ENCODE measurements at places on chromosomes 5 and 9. TPM values are rescaled to one million over a fixed set of nuclear protein-coding genes. Genes with fewer than 3 reads are reported as not detected.

Gene CARTPT
- not detected for total RNA-seq

Gene COMMD10
- 35.8 TPM for total RNA-seq

DNA sequence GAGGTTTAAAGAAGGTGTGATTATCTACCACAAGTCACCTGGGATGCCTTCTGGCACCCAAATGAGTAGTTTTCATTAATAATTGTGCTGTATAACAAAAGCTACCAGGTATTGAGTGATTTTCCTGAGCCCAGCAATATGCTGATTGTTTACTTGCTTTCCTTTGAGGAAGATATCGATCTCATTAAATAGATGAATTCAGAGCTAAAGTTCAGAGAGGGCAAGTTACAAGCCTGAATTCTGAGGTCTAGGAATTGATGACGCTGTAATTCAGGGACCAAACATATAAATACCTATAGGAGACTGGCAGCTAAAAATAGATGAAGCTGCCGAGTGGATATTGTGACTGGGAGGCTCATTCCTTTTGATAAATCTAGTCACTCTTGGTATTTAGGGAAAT is 1.1 kb downstream of the ERCC6L2 start:
- H3K36me3 ChIP-seq = no peaks in the 10 kb centered on the region
- H3K27ac ChIP-seq = no peak overlapping the region
- H3K4me1 ChIP-seq = peaks cover 2% of the 10 kb centered on the region
- H3K27me3 ChIP-seq = no peaks in the 10 kb centered on the region
- H3K4me3 ChIP-seq = no peak overlapping the region

GRCh38 chr5:144328494-144328893 is 157.8 kb downstream of the KCTD16 start:
- no peak overlapping the region for H3K27ac ChIP-seq
- H3K27me3 ChIP-seq = no peaks in the 10 kb centered on the region
- DNase-seq = no peak
- H3K4me3 ChIP-seq = no peak overlapping the region

- H3K36me3 ChIP-seq = no peaks in the 10 kb centered on the region
- H3K4me1 ChIP-seq = peaks cover 2% of the 10 kb centered on the region
- no peak overlapping the region for H3K4me3 ChIP-seq
- no peak overlapping the region for H3K27ac ChIP-seq
- no peaks in the 10 kb centered on the region for H3K27me3 ChIP-seq
Observed at GRCh38 chr5:72658161-72658560, 151.0 kb upstream of the ZNF366 start.

DNA sequence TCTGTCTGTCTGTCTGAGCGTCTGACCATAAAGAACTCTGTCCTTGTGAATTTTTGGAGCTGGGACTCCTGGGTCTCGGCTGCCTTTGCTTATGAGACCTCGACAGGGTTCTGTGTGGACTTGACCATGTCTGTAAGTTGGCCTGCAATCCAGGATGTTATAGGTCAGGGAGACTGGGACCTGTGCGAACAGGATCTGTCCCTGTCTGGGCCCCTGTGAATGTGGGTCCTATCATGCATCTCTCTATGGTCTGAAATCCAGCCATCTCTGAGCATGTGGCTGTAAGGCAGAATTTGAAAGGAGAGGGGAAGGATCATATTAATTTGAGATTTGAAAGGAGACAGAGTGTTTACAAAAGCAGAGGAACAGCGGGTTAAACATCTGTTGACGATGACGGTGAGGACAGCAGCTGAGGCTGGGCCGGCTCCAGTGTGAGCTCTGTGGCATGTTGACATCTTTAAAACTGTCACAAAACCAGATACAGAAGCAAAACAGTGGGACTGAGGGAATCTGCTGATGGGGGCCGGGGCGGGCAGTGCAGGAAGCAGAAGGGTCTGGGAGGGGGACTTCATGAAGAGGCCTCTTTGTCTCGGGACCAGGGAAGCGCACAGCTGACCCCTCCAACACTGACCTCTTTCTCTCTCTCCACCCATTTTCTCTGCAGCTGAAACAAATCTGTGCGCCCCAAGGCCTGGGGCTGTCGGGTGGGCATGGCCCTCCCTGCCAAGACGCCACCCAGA is 19.1 kb upstream of the MVB12B start:
- H3K36me3 ChIP-seq = no peaks in the 10 kb centered on the region
- no peaks in the 10 kb centered on the region for H3K4me1 ChIP-seq
- H3K27ac ChIP-seq = no peak overlapping the region
- H3K27me3 ChIP-seq = peaks cover 44% of the 10 kb centered on the region

DNA sequence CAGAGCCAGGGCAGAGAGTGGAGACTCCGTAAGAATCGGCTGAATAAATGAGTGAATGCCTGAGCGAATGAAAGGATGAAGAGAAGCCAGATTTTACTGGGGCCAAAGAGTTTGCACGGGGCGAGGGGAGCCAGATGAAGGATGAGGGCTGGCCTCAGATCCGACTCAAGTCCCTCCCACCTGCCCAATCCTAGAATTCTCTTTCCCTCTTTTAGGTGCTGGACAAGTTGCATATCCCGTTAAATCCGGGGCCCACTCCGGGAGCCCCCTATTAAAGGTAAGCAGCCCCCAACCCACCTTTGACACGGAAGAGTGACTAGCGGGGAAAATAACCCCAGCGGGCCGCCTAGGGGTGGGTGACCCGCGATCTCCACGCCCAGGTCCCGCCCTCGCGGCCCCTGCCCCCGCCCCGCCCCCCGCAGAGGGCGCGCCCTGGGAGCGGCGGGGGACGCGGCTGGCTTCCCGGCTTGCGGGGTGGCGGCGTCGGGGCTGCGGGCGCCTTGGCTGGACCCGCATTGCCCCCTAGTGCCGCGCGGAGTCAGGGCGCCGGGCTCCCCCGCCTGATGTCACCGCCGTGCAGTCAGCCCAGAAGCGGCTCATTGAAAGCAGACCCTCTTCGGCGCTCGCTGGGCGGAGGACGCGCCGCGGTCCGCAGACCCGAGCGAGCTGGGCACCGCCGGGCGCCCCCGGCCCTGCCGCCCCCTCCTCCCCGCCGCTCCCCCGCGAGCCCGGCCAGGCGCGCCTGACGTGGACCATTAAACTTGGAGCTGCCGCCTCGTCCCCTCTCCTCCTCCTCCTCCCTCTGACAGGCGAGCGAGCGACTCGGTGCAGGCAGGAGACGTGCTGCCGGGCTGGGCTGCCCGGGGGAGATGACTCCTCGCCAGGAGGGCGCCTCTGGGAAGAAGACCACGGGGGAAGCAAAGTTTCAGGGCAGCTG is at the start of gene ADRA1B:
TSS of gene ADRA1B (plus strand) at position 579 of the 937 bp plus-strand sequence. CDS start 424 bp downstream, outside the sequence.
- peak within 1 kb of the TSS; percentile 40 for H3K4me3 ChIP-seq
- no peaks in the 10 kb centered on the region for H3K27me3 ChIP-seq
- no peaks in the 10 kb centered on the region for H3K36me3 ChIP-seq
- peaks cover 16% of the 10 kb centered on the region for H3K4me1 ChIP-seq

GRCh38 chr9:107992271-107992670 is 502.7 kb upstream of the KLF4 start:
- H3K4me3 ChIP-seq = no peak overlapping the region
- no peak overlapping the region for H3K27ac ChIP-seq
- no peaks in the 10 kb centered on the region for H3K27me3 ChIP-seq
- no peak for DNase-seq

- no peak for DNase-seq
- H3K27me3 ChIP-seq = no peaks in the 10 kb centered on the region
- H3K4me1 ChIP-seq = no peaks in the 10 kb centered on the region
- H3K36me3 ChIP-seq = peaks cover 45% of the 10 kb centered on the region
- no peak overlapping the region for H3K4me3 ChIP-seq
- H3K27ac ChIP-seq = no peak overlapping the region
Observed at GRCh38 chr5:32099486-32100035, 74.6 kb downstream of the GOLPH3 start.

DNA sequence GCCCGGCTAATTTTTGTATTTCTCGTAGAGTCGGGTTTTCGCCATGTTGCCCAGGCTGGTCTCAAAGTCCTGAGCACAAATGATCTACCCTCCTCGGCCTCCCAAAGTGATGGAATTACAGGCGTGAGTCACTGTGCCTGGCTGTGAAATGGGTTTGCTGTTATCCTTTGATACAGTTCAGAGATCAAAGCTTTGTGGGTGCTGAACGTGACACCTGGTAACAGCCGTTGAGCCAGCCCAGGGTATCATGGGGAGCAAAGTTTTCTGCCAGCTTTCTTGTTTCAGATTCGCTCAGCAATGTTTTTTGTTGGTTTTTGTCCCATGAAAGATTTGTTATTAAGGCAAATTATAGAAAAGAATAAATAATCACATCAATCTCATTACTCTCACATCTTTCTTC is 68.9 kb upstream of the LPAR1 start:
- no peaks in the 10 kb centered on the region for H3K36me3 ChIP-seq
- no peak overlapping the region for H3K4me3 ChIP-seq
- H3K27me3 ChIP-seq = no peaks in the 10 kb centered on the region
- no peak overlapping the region for H3K27ac ChIP-seq
- no peak for DNase-seq

DNA sequence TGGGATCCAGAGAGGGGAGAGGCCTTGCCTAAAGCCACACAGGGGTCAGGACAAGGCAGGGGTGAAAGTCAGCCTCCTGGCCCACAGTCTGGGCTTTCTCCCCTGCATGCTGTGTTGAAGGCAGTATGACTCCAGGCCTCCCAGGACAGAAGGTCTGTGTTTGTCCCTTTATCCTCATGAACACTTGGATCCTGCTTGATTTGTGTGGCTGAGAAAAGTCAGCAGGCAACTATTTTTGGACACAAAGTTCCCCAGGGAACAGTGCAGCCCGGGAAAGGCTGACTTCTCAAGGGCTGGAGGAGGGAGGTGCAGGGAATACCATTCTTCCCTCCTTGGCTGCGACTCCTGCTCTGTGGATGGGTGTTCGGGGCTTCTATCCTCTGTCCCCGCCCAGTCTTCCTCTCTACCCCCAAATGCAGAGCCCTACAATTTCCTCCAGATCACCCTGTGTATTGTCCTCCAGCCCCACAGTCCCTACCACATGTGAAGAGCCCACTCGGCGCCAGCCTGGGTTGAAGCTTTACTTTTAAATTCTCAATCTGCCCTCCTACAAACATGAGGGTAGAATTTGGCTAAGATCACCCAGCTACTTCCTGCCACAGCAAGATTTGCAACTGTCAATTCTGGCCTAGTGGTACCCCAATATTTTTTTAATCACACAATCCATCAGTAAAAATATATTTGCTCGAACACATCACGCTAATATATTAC is 4.1 kb downstream of the AKNA start:
- H3K4me1 ChIP-seq = peaks cover 35% of the 10 kb centered on the region
- peaks cover 11% of the 10 kb centered on the region for H3K36me3 ChIP-seq
- peak; percentile 50 for DNase-seq
- H3K4me3 ChIP-seq = no peak overlapping the region

- H3K27me3 ChIP-seq = no peaks in the 10 kb centered on the region
- H3K4me3 ChIP-seq = no peak overlapping the region
- no peak for DNase-seq
Observed at GRCh38 chr5:123448017-123448617, 24.9 kb upstream of the CEP120 start.

DNA sequence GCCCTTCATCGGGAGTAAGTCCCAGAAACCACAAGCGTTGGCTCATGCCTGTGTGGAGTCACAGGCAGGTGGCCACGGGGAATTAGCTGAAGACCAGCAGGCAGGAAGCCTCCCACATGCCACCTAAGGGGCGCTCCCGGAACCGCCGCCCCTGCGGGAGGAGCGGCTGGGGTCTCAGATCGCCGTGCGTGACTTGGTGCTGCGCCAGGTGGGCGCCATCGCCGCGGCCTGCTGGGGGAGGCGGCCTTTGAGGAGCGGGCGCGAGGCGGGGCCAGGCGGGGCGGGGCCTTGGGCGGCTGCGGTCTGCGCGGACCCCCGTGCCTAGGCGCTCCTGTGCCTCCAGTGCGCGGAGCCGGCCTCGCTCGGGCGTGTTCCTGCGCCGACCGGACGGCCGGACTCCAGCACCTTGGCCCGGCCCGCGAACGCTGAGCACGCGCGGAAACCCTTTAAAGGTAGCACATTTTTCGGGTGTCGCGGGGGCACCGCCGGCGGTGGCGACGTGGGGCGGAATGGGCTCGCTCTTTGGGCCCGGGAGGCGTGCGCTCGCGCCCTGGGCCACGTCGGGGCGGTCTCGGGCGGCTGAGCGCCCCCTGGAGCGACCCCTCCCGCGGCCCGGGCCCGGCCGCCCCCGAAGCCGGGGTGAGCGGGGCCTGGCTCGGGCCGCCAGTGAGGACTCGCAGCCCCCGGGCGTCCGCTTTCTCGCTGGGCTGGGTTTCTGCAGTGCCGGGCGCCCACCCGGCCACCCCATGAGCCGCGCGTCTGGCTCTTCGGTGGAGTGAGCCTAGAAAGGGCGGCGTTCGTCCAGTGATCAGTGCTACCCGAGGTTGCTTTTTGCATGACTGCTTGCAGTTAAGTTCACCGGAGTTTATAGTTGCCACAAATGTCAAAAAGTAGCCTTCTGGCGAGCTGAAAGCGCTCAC is 24.5 kb downstream of the LECT2 start:
- H3K4me3 ChIP-seq = peak overlapping the region; percentile 20
- H3K36me3 ChIP-seq = no peaks in the 10 kb centered on the region
- H3K27ac ChIP-seq = no peak overlapping the region
- no peak for DNase-seq
- H3K27me3 ChIP-seq = peaks cover 38% of the 10 kb centered on the region
- H3K4me1 ChIP-seq = no peaks in the 10 kb centered on the region

DNA sequence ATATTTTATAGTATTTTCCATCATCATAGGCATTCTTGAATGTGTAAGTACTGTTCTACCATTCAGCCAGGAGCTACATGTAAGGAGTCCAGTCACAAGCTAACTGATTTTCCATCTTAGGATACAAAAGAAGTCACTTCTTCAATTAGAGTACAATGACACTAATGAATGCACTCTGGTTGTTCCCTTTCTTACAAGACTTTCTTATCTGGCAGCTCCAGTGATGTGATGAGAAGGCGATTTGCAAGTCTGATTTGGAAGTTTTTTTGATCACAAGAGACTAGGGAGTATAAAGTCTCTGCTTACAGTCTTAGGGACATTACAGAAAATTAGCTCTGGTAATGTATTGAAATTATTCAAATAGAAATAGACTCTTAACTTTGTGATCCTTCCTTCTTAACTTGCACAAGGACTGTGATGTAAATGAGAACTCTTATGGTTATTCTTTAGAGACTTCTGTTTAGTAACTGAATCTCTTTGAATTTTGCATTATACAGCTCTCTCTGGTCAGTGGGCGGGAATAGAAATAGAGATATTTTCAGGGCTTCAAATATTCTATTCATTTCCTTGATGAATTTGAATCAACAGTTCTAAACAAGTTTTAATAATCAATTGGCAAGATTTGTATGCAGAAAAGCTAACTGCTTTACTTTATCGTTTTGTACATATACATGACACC is 130.4 kb upstream of the CDH6 start:
- no peaks in the 10 kb centered on the region for H3K36me3 ChIP-seq
- H3K4me3 ChIP-seq = no peak overlapping the region
- no peaks in the 10 kb centered on the region for H3K27me3 ChIP-seq
- no peak for DNase-seq

DNA sequence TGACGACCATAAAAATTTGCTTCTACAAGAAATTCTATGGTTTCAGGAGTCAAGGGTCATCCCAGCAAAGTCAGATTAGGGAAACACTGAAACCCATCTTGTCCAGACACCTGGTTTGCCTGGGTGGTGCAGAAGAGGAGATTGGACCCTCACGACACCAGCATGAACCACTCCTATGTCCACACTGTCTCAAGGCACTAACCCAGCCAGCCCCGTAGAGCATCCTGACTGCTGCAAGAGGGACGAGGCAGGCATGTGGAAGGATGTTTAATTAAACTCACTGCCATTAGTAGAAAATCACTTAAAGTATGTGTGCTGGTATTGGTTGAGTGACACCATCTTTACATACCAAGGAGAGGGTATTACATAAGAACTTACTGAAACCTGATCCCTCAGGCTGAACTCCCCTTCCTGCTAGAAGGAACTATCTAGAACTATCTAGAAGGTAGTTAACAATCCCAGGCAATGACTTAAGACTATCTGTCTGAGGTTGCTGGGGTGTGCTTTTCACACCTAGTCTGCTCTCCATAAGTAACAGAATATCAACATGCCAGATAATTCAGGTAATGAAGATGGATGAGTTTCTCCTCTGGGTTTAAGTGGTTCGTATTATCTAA is 93.6 kb downstream of the SEMA6A start:
- no peak overlapping the region for H3K4me3 ChIP-seq
- no peak for DNase-seq
- no peaks in the 10 kb centered on the region for H3K27me3 ChIP-seq
- H3K27ac ChIP-seq = no peak overlapping the region
- no peaks in the 10 kb centered on the region for H3K36me3 ChIP-seq

All from IMR-90 (cell line).